Ovary (tissue), 10 donors: ENCODE measurements at places on chromosomes 13 and 19. TPM values are rescaled to one million over a fixed set of nuclear protein-coding genes. Genes with fewer than 3 reads are reported as not detected.

- H3K27ac ChIP-seq = no peak overlapping the region
- no peaks in the 10 kb centered on the region for H3K36me3 ChIP-seq
- no peak overlapping the region for H3K4me3 ChIP-seq
These were observed 9.9 kb upstream of the FUT5 start for GRCh38 chr19:5880196-5880595.

DNA sequence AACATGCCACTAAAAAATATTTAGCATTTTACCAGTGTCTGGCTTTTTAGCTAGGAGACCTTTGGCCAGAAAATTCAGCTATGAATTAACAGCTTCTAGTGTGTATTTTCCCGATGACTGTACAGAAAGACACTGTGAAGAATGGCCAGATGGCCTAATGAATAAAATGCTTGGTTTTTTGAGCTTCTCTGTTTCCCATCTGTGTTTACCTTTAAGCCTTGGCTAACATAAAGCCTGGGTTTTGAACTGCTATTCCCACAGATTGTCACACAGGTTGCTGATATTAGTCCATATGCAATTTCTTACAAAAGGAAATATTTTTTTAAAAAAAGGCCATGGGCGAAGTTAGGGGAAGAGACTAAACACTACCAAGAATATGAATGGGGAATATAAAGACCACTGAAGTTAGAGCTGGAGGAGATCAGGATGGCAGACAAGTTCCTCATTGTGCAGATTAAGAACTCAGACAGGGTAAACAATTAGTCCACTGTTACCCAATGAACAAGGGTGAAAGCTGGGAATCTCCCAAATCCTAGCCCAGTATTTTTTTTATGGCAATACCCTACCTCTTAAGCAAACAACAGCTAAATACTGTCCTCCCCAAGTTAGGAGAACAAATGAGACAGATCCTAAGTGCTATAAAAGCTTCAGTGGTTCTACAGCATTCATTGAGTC is 95.1 kb downstream of the DCT start:
- no peaks in the 10 kb centered on the region for H3K4me1 ChIP-seq
- no peaks in the 10 kb centered on the region for H3K27me3 ChIP-seq
- no peaks in the 10 kb centered on the region for H3K36me3 ChIP-seq
- no peak for DNase-seq
- H3K27ac ChIP-seq = no peak overlapping the region

Gene CHAF1A
- 6.2 TPM for total RNA-seq

Gene SLITRK1
- total RNA-seq = not detected

Gene SLC6A16
- total RNA-seq = 5.7 TPM
